ENCODE measurements at places on chromosomes 13 and 19.

GRCh38 chr13:85019121-85019520 is 780.1 kb downstream of the SLITRK6 start:
- no peak for DNase-seq

DNA sequence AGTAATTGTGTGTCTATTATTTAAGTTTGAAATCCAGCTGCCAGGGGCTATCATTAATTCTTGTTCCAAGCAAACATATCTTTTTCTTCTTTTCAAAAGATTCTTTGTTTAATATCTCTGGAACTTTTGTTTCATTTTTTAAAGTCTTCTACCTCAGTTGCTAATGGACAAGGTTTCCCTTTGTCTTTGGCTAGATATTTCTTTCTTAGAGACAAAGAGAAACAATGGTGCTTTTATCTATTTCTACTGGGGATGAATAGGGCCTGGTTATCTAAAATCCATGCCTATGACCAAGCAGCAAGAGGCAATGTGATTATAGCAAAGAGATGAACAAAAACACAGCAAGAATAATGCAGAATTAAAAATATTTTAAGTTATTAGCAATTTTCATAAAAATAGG is 661.3 kb upstream of the KLF12 start:
- no peak for DNase-seq

DNA sequence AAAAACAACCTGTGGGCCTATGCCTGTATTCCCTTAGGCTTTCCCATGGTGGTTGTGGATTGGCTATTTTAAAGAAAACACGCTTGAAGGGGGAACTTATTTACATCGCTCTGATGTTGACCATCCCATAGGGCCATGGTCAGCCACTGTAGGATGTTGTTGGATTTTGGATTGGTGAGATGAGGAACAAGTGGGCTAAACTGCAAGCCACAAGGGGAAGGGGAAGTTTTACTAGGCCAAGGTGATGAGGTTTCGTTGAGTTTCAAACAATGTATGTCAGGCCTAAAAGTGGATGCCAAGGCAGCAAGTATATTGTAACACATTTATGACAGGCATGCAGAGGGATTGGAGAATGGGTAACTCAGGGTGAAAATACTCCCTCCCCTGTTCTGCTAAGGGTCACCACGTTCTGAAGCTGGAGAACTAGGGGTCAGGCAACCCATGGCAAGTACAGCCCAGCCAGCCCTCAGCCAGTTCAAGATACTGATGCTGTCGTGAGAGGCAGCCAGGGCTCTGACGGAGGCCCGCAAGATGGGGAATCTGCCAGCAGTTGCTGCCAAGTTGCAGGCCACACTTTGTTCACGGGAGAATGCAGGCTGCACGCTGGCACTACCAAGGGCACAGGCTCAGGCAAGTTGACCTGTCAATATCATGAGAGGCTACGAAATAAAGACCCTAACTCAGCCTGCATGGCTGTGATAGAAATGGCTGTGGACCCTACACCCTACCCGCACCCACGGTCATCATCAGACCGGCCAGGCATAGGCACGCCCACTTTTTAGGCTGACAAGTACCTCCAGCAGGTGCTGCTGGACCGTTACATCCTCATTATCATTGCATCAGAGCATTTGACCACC is 11.1 kb downstream of the IRGC start:
- no peak for DNase-seq

DNA sequence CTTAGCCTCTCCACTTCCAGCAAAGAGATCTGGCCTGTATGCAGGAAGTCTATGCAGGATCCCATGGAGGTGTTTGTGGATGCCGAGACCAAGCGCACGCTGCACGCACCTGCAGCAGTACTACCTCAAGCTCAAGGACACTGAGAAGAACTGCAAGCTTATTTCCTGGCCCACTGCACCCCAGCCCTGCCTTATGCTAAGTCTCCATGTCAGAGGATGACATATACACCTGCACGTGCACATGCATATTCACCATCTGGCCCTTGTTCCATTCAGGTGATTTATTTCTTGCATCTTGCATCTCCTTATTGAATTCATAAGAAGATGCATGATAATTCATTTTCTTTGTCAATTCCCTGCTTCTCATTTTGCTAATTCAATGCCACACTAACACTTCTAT is 472.8 kb upstream of the SGCG start:
- no peak for DNase-seq

- no peak for DNase-seq
These were observed 40.5 kb upstream of the DCT start for GRCh38 chr13:94520001-94520400.

- no peak for DNase-seq
These were observed 23.0 kb downstream of the PIN1 start for GRCh38 chr19:9857920-9858746.

GRCh38 chr19:38805180-38805579 is 7.6 kb downstream of the LGALS4 start:
- no peak for DNase-seq

GRCh38 chr19:14091081-14091812 is 696 bp upstream of the SAMD1 start:
- DNase-seq = no peak

GRCh38 chr13:33349986-33350826 is 64.7 kb upstream of the STARD13 start:
- DNase-seq = peak; percentile 31

DNA sequence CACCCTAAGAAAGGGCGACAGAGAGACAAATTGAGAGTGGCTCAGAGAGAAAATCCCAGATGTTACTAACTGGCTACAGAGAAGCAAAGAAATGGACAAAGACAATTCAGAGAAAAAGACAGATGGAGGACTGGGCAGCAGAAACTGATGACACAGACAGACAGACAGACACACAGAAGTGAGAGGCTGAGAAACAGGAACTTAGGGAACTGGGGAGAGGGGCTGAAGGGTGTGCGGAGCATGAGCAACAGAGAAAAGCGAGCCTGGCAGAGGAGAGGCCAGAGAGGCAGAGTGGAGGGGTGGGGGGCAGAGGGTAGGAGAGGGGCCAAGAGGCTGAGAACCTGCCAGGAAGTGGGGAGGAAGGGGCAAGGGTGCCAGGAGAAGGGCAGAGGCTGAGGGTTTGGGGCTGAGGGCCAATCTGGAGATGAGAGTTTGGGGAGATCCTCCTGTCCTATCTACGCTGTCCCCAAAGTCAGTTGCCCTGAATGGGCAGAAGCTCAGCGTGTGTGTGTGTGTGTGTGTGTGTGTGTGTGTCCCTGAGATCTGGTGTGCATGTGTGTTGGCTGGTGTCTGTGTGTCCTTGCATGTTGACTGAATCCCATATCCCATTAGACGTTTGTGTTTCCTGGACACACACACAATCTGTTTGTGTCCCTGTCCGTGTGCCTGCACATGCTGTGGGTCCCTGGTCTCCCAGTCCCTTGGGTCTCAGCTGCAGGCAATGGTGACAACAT is 5.6 kb upstream of the ERFL start:
- no peak for DNase-seq

GRCh38 chr13:40389081-40389641 is 277.3 kb downstream of the FOXO1 start:
- no peak for DNase-seq

- no peak for DNase-seq
These were observed 7.9 kb downstream of the GPC6 start for GRCh38 chr13:93234459-93234858.

DNA sequence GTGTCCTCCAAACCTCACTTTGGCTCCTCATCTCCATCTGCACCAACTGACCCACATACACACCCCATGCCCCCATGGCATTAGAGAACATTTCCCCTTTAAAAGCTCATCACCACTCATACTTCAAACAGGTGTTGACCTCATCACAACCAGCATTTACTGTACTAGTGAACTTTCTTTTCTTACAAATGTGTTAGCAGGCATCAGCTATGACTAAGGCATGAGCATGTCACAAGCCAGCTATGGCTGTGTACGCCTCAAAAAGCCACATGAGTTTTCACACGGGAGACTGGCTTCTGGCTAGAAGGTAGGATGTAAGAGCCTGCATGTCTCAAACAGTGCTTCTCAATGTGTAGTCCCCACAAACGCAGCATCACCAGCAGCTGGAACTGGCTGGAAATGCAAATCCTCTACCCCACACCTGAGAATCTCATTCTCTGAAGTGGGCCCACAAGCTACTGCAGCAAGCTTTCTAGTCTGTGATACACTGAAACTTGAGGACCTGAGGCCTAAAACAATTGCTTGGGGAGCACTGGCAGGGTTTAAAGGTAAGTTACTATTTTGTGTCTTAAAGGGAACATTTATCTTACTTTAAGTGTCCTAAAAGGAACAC is 66.8 kb downstream of the TUBGCP3 start:
- DNase-seq = no peak

GRCh38 chr19:40982594-40983101 is 8.4 kb upstream of the CYP2B6 start:
- no peak for DNase-seq

- DNase-seq = peak; percentile 24
These were observed 235.5 kb downstream of the GPC6 start for GRCh38 chr13:93462151-93462550.

DNA sequence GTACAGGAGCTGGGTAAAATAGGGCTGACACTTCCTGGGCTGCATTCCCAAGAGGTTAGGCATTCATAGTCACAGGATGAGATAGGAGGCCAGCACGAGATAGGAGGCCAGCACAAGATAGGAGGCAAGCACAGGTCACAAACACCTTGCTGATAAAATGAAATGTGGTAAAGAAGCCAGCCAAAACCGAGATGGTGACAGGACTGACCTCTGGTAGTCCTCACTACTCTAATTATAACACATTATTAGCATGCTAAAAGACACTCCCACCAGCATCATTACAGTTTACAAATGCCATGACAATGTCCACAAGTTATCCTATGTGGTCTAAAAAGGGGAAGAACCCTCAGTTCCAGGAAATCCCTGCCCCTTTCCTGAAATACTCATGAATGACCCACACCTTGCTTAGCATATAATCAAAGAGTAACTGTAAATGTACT is 20.9 kb upstream of the IGSF23 start:
- no peak for DNase-seq

DNA sequence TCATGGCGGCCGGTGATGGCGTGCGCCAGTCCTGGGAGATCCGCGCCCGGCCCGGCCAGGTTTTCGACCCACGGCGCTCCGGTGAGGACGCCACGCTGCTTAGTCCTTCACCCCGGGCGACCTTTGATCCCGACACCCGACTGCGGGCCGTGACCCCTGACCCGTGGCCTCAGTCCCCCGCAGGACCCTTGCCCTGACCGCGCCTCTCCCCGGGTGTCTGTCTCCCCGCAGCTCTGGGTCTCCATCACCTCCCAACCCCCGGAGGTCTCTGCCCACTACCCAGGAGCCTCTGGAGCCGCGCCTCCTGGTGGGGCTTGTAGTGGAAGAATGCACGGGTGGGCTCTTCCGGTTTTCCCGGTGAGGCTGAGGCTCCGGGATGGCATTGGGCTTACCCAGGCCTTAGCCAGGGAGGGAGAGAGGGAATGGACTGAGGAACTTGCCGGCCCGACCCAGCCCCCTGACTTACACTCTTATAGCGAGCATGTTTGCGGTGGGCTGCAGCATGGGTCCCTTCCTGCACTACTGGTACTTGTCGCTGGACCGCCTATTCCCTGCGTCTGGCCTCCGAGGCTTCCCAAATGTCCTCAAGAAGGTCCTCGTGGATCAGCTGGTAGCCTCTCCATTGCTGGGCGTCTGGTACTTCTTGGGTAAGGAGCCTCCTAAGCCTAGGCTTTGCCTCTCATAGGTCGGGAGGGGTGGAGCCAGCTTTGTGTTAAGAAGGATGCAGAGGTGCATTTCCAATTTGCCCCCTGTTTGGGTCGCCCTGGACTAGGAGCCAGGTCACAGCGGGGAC is 566 bp downstream of the MPV17L2 start:
- DNase-seq = no peak

GRCh38 chr13:50576156-50576555 is 267.3 kb downstream of the DLEU7 start:
- DNase-seq = no peak

GRCh38 chr19:46728208-46728607 is 11.3 kb upstream of the PRKD2 start:
- no peak for DNase-seq

DNA sequence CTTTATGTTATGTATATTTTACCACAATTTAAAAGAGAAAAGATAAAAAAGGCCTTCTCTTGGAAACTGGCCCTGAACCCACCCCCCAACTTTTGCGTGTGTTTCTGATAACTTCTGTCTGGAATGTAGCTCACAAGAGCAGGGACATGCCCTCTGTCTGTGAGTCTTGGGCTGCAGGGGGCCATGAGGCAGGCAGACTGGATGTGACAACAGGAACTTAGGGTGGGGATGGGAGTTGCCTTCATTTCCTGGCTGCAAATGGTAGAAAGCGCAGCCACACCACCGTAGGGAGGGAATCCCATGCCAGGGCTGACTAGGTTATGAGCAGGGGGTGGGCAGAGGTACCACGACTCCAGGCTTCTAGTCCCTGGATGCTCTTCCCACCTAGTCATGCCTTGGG is 21.9 kb downstream of the CILP2 start:
- no peak for DNase-seq

DNA sequence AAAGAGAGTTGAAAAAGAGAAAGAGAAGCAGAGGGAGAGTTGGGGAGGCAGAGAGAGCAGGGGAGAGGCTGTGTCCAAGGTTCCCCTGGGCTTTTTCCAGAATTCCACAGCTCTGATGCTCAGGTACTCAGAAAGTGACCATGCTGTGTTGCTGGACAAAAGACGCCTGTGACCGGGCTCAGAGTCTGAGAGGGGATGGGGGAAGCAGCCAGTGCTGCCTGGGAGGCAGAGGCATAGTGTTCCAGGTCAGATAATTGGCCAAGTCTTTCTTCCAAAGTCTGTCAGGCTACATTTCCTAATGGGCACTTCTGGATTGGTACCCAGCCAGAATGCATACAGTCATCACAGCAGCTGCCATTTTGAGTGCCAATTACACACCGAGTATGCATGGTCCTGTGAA is 86.1 kb downstream of the PTPRS start:
- DNase-seq = no peak

DNA sequence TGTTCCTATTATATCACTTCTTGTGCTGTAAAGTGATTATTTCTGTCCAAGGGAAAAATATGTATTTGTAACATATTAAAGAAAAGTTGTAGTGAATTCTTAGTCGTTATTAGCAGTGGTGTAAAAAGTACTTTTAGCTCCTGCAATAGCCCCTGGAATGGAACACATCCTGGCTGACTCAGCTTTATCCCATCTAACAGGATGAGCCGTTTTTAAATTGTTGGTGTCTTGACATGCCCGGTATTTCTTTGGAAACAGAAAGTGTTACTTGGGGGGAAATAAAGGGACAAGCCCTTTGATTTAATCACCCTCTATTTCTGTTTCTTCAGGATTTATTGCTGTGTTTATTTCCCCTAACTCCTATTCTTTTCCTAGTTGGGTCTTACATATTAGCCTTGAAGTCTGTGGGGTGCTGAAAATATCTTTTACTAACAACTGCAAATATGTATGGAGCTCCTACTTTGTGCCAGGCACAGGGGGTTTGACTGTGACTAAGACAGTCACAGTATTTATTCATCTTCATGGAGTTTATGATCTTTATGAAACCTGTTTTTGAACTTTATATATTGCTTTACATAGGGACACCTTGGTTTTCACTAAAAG is 17.9 kb downstream of the COG3 start:
- DNase-seq = no peak

Data from D341Med (cell line).